Activated CD8-positive, alpha-beta memory T cell treated with anti-CD3 and anti-CD28 coated beads, Interleukin-2, amount 50 U/mL, for 4 hours (primary cell): ENCODE measurements at places on chromosomes 2 and 18.

DNA sequence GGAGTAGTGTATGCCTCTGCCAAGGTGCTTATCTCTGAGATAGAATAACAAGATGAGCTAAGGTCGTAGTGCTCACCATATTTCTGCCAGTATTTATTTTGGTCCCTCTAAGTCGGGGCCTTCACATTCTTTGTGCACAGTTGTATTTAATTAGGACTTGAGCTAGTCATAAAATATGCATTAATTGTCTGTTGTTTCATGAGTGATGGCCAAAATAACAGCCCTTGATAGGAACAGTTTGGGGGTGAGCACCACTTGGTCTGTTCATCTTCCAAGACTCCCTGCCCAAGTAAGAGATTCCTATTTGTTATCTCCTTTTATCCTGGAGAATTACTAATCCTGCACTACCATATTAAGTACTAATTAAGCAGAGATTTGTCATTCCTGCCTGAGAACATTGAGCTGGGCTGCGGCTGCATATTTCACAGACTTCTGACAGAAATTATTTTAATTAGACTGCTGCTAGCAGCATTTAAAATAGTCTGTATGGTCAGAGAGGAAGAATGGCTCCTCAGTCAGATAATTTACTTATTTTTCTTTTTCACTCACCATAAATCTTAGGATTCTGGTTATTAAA is 435.1 kb downstream of the MTX2 start:
- DNase-seq, result no peak

- no peak for DNase-seq
Measured at GRCh38 chr18:62288665-62289008, 36.5 kb upstream of the TNFRSF11A start.

DNA sequence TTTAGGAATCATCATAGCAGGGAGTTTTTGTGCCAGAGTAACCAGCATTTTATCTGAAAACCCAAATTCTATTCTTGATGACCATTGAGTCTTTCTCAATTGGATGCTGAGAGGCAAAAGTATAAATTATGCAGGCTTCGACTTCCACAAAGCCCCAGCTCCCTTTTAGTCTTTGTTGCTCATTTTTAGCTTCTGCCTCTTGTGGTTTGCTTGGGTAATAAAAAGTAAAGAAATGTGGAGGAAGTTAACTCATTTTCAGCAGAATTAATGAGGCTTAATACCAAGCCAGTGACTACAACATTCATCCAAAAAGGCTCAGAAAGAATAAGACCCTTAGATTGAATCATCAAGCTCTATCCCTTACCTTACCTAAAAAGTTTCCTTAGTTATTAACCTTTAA is 18.6 kb downstream of the ERMN start:
- DNase-seq, result no peak

DNA sequence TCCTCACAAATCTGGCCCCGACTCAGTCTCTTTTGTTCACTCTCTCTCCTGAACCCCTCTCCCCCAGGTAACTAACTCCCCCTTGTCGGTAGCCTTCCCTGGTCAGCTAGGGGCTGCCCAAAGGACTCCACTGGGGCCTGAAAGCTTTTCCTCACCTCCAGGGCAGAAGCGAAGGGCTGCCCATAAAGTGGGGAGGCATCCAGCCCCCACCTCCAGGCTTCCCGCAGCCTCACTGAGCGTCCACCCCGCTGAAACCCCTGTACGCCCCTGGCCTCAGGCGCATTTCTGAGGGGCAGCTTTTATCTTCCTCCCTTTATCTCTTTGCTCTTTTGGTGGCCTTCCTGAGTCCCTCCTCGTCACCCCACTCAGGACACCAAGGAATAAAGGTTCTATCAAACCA is 249.3 kb downstream of the CYP26B1 start:
- no peak for DNase-seq

GRCh38 chr2:38722271-38723061 is 28.7 kb downstream of the SRSF7 start:
- peak; percentile 55 for DNase-seq

GRCh38 chr2:137173463-137173862 is 408.1 kb downstream of the THSD7B start:
- DNase-seq, result no peak

- DNase-seq, result no peak
Measured at GRCh38 chr2:167581961-167582574, 665.3 kb downstream of the STK39 start.

GRCh38 chr2:20351555-20352229 is 1.0 kb upstream of the PUM2 start:
- DNase-seq, result no peak

GRCh38 chr18:55779691-55780585 is 191.9 kb upstream of the TCF4 start:
- no peak for DNase-seq

- DNase-seq, result no peak
Measured at GRCh38 chr2:26482211-26483026, 4.5 kb upstream of the OTOF start.

DNA sequence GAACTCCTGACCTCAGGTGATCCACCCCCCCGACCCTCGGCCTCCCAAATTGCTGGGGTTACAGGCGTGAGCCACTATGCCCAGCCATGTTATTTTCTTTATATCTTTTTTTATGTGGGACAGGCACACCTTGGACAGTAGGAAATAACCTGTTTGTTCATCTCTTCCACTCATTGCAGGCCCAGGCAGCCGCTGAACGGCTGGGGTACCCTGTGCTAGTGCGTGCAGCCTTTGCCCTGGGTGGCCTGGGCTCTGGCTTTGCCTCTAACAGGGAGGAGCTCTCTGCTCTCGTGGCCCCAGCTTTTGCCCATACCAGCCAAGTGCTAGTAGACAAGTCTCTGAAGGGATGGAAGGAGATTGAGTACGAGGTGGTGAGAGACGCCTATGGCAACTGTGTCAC is 8.4 kb downstream of the CAD start:
- DNase-seq, result no peak

- DNase-seq, result no peak
Measured at GRCh38 chr2:46813020-46813415, 102.6 kb downstream of the MCFD2 start.

- no peak for DNase-seq
Measured at GRCh38 chr2:224069172-224069571, 30.1 kb upstream of the SERPINE2 start.

- no peak for DNase-seq
Measured at GRCh38 chr2:53131416-53131815, 636.2 kb upstream of the CHAC2 start.

DNA sequence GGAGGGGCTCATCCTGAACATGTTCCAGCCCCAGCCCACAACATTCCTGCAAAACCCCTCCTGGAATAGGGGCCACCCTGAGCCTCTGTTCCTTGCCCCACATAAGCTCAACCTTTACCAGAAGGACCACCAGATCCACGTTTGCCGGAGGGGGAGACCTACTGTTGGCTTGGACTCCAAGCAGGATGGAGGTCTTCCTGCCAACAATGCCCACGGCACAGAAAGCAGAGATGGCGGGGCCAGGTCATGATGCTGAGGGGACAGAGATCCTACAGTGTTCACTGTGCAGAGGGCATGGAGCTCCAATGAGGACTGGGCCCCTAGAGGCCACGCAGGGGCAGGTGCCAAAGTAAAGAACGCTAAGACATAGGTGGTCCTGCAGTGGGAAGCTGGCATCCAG is 98.5 kb upstream of the RAB6C start:
- no peak for DNase-seq

DNA sequence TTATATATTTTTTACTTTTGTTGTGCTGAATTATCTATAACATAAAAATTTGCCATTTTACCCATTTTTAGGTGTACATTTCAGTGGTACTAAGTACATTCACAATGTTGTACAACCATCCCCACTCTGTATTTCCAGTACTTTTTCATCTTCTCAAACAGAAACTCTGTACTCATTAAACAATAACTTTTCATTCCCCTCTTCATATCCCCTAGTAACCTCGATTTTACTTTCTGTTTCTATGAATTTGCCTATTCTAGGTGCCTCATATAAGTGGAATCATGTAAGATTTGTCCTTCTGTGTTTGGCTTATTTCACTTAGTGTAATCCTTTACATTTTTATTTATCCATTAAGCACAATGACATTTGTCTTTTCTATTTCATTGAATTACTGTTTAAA is 51.3 kb downstream of the GTF2A1L start:
- no peak for DNase-seq

- DNase-seq, result no peak
Measured at GRCh38 chr2:132871831-132872230, 201.8 kb upstream of the LYPD1 start.

GRCh38 chr2:15905267-15905645 is 35.1 kb upstream of the MYCN start:
- DNase-seq, result no peak

DNA sequence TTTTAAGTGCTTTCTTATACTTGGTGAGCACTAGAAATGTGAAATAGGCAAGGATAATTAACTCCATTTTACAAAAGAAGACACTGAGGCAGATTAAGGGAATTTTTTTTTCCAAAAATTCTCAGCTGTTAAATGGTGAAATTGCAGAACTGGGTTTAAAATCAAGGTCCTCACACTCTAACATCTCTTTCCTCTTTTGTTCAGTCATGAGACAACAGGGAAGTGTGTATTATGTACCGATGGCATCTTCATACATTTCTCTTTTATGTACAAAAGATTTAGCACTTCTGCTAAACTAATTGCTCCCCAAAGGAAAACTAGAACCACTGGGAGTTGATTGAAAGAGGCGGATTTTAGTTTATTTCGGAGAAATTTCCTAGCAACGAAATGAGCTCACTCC is 203.0 kb downstream of the SETBP1 start:
- DNase-seq, result no peak

DNA sequence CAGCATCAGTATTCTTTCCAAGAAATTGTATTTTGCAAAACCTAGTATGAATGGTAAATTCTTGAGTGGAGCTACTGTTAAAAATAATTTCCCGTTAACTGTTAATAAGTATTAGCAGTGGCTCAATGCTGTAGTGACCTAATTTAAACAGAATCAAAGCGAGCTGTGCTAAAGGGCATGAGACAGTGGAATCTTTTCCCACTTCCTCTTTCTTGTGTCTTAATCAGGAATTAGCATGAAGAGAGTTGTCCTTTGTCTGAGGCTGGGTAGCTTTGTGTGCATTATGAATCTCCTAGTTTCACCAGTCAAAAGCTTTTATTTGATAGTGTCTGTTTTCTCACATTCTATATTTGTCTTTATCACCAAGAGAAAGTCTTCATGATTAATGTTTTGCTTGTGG is 298.8 kb upstream of the GCFC2 start:
- DNase-seq, result no peak

DNA sequence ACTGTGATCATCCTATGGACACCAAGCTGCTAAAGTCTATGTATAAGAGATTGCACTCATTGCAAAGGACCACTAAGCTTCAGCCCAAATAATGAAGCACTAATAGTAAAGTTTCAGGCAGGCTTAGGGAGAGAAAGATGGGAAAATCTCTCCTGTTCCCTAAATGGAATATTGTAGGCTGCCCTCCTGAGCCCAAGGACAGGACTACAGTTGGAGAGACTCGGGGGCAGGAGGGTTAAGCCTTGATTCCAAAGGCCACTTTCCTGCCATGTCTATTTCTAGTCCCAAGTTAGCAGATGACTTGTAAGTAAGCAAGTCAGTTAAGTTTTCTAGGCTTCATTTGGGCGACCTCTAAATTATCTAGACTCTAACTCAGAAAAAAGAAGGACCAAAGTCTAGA is 9.0 kb downstream of the TMEM247 start:
- no peak for DNase-seq

- no peak for DNase-seq
Measured at GRCh38 chr2:215371915-215372897, 60.3 kb downstream of the ATIC start.

DNA sequence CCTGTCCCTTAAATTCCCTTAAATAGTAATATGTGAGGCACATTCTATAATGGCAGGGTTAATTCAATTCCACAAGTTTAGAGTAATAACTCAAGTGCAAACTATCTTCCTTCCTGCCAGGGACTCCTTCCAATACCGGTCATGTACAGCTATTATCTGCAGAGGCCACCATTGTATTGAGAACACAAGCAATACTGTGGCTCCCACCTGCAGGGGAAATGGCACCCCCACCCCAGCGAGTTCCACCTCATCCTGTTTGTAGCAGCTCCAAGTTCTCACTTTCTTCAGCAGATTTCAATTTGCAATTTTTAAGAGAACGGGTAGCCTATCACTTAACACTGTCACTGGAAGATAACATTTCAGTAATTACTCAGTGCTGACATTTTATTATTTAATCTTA is 172.1 kb upstream of the PID1 start:
- no peak for DNase-seq

DNA sequence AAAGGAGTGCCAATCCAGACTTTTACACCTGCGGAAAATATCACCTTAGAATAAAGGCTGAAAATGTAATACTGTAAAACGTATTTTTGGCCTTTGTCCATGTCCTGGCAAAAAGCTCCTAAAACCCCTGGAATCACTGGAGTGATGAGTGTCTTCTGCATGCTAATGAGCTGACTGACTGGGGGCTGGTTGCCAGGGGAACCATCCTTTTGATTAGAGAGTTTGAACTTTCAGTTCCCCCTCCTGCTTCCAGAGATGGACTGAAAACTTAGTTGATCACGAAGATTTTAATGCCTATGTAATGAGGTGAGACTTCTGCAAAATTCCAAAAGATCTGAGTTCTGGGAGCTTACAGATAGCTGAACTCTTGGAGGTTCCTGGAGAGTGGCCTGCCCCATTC is 20.5 kb downstream of the PUM2 start:
- no peak for DNase-seq

- DNase-seq, result no peak
Measured at GRCh38 chr2:223088866-223089265, 36.9 kb downstream of the KCNE4 start.

- no peak for DNase-seq
Measured at GRCh38 chr18:63311118-63312018, 8.2 kb downstream of the BCL2 start.

- DNase-seq, result no peak
Measured at GRCh38 chr2:159013103-159013502, 44.7 kb downstream of the TANC1 start.

- no peak for DNase-seq
Measured at GRCh38 chr2:201796478-201796865, 9.9 kb upstream of the CDK15 start.

GRCh38 chr2:144330951-144331673 is 188.8 kb downstream of the ZEB2 start:
- DNase-seq, result peak; percentile 48

- DNase-seq, result no peak
Measured at GRCh38 chr18:38047820-38048219, 482.2 kb upstream of the CELF4 start.

- no peak for DNase-seq
Measured at GRCh38 chr2:172613615-172614231, 57.8 kb downstream of the PDK1 start.

DNA sequence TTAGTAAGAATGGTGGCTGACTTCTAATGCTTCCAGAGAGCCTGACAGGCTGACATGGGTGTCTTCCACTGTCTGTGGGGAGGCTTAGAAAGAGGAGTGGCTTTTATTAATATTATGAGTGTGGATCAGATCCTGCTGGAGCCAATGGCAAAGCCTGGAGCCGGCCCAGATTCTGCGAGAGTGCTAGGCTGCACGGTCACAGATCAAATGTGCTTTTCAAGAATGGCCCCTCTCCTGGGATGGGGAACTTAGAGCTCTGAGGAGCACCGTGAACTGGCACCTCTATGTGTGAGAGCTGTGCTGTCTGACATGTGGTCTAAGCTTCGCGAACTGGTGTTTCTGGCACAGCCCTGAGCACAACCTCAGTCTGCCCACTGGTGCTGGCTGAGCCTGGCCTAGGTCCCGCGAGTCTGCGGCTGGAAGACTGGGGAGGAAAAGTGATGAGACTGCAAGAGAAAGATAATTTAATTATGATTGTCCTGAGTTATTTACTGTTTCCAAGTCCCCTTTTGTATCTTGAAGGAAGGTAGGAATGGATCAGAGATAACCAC is 70.4 kb downstream of the ASAP2 start:
- no peak for DNase-seq
